ENCODE measurements at places on chromosomes 3 and 15. TPM values are rescaled to one million over a fixed set of nuclear protein-coding genes. Genes with fewer than 3 reads are reported as not detected.

GRCh38 chr3:100489118-100489517 is 3.3 kb upstream of the TMEM45A start:
- no peak for DNase-seq
- no peaks in the 10 kb centered on the region for H3K36me3 ChIP-seq
- H3K4me1 ChIP-seq = peaks cover 4% of the 10 kb centered on the region
- H3K27me3 ChIP-seq = no peaks in the 10 kb centered on the region

GRCh38 chr3:58585005-58585786 is 8.0 kb upstream of the FAM107A start:
- H3K27me3 ChIP-seq = peaks cover 20% of the 10 kb centered on the region
- H3K36me3 ChIP-seq = no peaks in the 10 kb centered on the region
- H3K27ac ChIP-seq = peak overlapping the region; percentile 67
- H3K4me3 ChIP-seq = peak overlapping the region; percentile 38
- peak; percentile 53 for DNase-seq

DNA sequence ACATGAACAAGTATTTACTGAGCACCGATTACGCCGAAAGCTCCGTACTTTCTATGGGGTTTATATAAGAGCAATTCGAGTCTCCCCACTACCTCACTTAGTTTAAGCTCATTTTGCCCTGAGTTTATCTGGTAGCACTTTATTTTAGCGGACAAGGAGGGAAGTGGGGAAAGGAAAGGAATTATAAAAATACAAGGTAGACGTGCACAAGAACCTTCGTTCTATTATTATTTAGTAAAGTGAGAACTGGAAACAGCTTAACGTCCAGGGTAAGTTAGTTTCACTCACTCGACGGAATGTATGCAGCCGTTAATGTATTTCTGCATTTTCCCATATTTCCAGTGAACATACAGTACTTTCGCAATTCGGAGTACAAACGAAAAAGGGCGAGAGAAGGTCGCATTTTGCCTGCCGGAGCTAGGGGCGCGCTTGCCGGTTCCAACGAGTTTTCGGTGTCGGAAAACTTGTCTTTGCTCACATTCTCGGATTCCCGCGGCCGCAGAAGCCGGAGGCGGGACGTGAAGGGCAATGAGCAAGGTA is 1.2 kb upstream of the STT3B start:
- DNase-seq = no peak
- H3K36me3 ChIP-seq = no peaks in the 10 kb centered on the region
- H3K27me3 ChIP-seq = no peaks in the 10 kb centered on the region
- peak overlapping the region; percentile 93 for H3K4me3 ChIP-seq

DNA sequence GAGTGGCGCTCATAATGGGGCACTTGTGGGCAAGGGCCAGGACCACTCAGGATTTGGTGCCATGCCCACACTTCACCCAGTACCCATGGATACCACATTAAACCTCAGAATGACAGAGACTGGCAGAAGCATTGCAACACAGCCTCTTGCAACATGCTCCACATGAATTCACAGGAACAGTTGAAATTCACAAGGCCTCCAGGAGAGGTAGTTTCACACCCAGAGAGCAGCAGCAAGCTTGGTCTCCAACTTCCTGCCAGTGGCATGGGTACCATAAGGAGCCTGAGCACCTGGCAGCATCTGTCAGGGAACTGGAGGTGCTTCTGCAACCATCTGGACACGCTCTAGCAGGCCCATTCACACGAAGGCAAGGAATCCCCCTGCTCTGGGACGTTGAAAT is 101.0 kb downstream of the OSBPL10 start:
- H3K27ac ChIP-seq = no peak overlapping the region
- H3K4me1 ChIP-seq = peaks cover 4% of the 10 kb centered on the region
- H3K36me3 ChIP-seq = no peaks in the 10 kb centered on the region
- H3K4me3 ChIP-seq = no peak overlapping the region

- H3K27me3 ChIP-seq = no peaks in the 10 kb centered on the region
- no peak for DNase-seq
- no peak overlapping the region for H3K27ac ChIP-seq
- no peaks in the 10 kb centered on the region for H3K4me1 ChIP-seq
- no peak overlapping the region for H3K4me3 ChIP-seq
Observed at GRCh38 chr3:32258869-32259268, 20.4 kb downstream of the CMTM8 start.

DNA sequence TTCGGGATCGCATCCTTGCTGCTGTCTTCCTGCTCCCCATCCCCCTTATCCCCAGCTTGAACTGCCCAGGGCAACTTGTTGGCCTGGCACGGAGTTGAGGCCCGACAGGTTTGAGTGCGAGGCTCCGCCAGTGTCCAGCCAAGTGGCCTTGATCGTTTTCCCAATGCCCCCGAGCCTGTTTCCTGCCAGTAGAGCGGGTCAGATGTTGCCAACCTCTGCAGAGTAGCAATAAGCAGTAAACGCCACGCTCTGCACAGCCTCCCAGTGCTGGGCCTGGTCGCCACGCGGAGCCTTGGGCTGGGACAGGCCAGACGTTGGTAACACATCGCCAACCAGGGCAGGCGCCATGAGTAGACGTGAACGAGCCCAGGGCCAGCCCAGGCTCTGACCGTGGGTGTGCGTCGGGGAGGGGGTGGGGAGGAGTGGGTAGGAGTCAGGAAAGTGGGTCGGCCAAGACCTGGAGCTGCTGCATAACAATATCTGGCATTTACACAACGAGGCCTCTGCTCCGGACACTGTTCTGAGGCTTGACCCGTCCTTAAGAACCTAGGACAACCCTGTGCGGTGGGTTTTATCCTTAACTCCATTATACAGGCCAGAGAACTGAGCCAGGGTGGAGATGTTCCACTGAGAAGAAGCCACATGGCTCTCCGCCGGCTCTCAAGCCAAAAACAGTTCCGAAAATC is 444 bp upstream of the ABHD14A start:
- peak overlapping the region; percentile 83 for H3K4me3 ChIP-seq
- H3K27me3 ChIP-seq = no peaks in the 10 kb centered on the region
- H3K36me3 ChIP-seq = peaks cover 22% of the 10 kb centered on the region
- H3K27ac ChIP-seq = peak overlapping the region; percentile 85

DNA sequence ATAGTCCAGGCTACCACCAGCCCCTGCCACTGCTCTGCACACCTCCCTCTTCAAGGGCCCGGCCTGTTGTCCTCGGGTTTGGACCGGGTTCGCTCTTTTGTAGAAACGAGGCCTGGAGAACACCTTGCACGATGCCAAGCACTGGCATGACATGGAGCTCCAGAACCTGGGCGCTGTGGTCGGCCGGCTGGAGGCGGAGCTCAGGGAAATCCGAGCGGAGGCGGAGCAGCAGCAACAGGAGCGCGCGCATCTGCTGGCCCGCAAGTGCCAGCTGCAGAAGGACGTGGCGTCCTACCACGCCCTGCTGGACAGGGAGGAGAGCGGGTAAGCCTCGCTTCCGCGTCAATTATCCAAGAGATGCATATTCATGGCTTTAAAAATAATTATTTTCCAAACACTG is 72.4 kb downstream of the BFSP2 start:
- no peak overlapping the region for H3K4me3 ChIP-seq
- H3K36me3 ChIP-seq = no peaks in the 10 kb centered on the region

DNA sequence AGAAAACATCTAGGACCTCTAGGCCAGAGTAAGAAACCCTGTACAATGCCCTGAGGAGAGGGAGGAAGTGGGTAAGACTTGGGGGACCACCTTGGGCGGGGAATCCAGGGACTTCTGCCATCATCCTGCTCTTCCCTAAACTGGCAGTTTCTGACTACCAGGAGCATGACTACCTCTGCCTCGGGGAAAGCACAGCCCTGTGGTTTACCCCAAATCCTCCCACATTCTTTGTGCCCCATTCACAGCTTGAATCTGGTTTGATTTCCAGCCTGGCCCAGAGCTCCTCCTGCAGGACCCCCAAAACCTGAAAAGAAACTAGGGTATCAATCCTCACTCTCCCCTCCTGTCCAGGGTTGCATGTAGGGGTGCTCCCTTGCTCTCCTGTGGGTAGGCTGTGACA is 4.7 kb downstream of the C3orf18 start:
- H3K27me3 ChIP-seq = no peaks in the 10 kb centered on the region
- H3K4me3 ChIP-seq = no peak overlapping the region
- H3K36me3 ChIP-seq = peaks cover 60% of the 10 kb centered on the region
- peaks cover 21% of the 10 kb centered on the region for H3K4me1 ChIP-seq

GRCh38 chr15:77966540-77967234 is 110.8 kb downstream of the TBC1D2B start:
- DNase-seq = no peak
- H3K36me3 ChIP-seq = no peaks in the 10 kb centered on the region
- H3K4me1 ChIP-seq = no peaks in the 10 kb centered on the region

DNA sequence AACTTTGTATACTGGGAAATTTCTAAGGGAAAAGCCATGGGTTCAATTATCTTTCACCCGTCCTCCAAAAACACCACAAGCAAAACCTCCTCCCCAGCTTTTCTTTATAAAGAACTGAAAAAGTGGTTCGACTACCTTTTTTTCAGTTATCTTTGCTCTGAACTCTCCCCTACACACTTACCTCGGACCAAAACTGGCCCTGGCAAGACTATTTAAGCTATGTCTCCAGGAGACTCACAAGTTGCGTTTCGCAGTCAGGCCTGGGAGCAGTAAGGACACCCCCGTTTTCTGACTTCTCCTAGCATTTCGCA is 645 bp downstream of the COPS2 start:
- no peaks in the 10 kb centered on the region for H3K36me3 ChIP-seq
- no peaks in the 10 kb centered on the region for H3K27me3 ChIP-seq
- no peak for DNase-seq

- no peaks in the 10 kb centered on the region for H3K27me3 ChIP-seq
- H3K4me1 ChIP-seq = no peaks in the 10 kb centered on the region
- no peak for DNase-seq
- H3K36me3 ChIP-seq = no peaks in the 10 kb centered on the region
- no peak overlapping the region for H3K4me3 ChIP-seq
Observed at GRCh38 chr3:136626493-136626892, 125.7 kb downstream of the STAG1 start.

GRCh38 chr3:152834776-152835600 is at the start of gene P2RY1:
Gene P2RY1, plus strand, starts transcription at chr3:152835131. Its CDS starts 652 bp downstream, at chr3:152835783.
- H3K27me3 ChIP-seq = peaks cover 7% of the 10 kb centered on the region
- H3K36me3 ChIP-seq = no peaks in the 10 kb centered on the region
- DNase-seq = peak; percentile 88
- H3K27ac ChIP-seq = peak within 1 kb of the TSS; percentile 91

DNA sequence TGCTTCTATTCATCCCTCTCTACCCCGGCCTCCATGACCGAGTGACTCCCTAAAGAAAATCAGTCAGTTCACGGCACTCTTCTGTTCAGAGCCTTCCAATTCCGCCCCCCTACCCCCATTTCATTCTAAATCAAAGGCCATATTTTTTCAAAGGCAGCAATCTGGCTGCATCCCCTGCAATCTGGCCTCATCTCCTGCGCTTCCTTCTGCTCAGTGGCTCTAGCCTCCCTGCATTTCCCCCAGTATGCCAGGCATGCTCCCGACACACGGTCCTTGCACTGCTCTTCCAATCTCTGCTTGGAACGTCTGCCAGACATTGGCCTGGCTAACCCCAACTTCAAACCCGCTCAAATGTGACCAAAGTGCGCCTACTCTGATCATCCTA is 67.7 kb downstream of the EXOG start:
- no peak for DNase-seq
- peaks cover 3% of the 10 kb centered on the region for H3K36me3 ChIP-seq
- H3K27ac ChIP-seq = no peak overlapping the region
- H3K27me3 ChIP-seq = no peaks in the 10 kb centered on the region

DNA sequence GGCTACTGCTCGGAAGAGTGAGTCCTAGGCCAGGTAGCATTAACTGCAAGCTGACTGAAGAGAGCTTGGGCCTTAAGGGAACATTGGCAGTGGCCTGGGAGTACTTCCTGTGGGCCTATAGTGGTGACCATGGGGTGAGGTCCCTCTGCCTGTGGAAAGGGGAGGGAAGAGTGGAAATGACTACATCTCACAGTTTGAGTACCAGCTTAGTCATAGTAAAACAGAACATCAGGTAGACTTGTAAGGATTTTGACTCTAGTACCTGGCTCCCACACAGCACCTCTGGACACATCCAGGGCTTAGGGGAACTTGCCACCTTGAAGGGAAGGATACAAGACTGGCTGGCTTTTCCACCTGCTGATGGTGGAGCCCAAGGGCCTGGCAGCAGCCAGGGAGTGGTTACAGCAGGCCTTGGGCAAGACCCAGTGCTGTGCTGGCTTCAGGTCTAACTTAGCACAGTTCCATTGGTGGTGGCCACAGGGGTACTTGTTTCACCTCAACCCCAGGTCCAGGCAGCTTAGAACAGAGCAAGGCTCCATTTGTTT is 147.8 kb downstream of the SLC9A9 start:
- H3K27me3 ChIP-seq = no peaks in the 10 kb centered on the region
- H3K36me3 ChIP-seq = no peaks in the 10 kb centered on the region
- H3K4me1 ChIP-seq = peaks cover 8% of the 10 kb centered on the region
- DNase-seq = no peak
- H3K4me3 ChIP-seq = no peak overlapping the region
- peak overlapping the region; percentile 40 for H3K27ac ChIP-seq

DNA sequence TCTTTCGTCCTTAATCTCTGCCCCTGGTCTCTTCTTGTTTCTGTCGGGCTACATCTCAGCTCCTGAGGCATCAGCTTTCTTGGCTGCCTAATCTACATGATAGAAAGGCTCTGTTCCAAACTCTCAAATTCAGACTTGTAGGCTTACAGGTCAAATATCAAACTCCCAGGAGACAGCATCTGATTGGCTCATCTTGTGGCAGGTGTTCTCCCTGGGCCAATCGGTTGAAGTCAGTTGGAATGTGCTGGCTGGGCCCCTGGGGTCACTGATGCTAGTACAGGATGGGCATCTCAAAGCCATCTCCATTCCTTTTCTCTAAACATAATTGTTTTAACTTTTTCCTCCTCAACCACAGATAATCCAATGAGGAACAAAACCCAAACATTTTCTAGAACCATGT is 198.7 kb downstream of the CNTN3 start:
- DNase-seq = no peak
- H3K27me3 ChIP-seq = no peaks in the 10 kb centered on the region
- no peak overlapping the region for H3K27ac ChIP-seq

- H3K4me3 ChIP-seq = no peak overlapping the region
- no peak for DNase-seq
- no peaks in the 10 kb centered on the region for H3K27me3 ChIP-seq
- no peak overlapping the region for H3K27ac ChIP-seq
Observed at GRCh38 chr15:63986185-63986680, 60.1 kb downstream of the DAPK2 start.

Gene CORO2B
- total RNA-seq = 16.7 TPM

Gene B3GALNT1
- total RNA-seq = 101 TPM

Gene UBA7
- 42.9 TPM for total RNA-seq

Gene STX19
- 0.20 TPM for total RNA-seq

Gene ZNF774
- total RNA-seq = 5.3 TPM

Gene P2RY14
- total RNA-seq = 8.9 TPM

Gene NDN
- total RNA-seq = 117 TPM

Gene PLA2G4E
- not detected for total RNA-seq

Gene APOD
- 75.5 TPM for total RNA-seq

Gene CHL1
- 110 TPM for total RNA-seq

Gene MORC1
- 0.06 TPM for total RNA-seq

Gene DISP2
- total RNA-seq = 13.3 TPM

Data from spinal cord (tissue), 10 donors.